ENCODE measurements at places on chromosomes 4 and X.

GRCh38 chr4:173498771-173499170 lies 31.3 kb downstream of the HAND2 start:
- DNase-seq: no peak

- no peak for DNase-seq
Observed at GRCh38 chr4:168674077-168674747, 177.4 kb downstream of the PALLD start.

DNA sequence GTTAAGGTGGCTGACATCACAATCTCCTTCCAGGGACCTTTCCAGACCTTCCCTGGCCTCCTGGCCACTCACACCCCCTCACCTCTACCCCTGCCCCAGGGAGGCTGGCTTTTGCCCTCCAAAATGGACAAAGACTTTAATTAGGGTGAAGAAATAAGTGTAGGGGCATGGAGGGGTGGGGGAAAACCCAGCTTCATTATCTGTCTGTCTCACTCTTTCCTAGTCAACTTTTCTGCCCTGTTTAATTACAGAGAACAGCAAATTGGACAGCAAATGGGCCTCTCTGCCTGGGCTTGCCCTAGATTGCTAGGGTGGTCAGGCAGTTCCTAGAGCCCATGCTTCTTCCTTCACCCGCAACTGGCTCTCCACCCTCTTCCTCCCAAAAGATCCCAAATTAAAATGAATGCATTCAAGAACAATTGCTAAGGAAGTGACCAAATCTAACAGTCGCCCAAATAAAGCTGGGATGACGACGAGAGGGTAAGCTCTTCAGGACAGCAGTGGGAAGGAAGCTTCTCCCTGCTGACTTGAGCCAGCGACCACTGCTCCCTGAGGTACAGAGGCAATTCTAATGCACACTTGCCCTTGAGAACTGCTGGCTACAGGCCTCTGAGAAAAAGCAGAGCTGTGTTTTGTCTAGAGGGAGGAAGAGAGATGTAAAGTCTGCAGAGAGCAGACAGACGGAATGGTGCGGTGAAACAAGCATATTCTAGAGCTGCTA lies 12.4 kb downstream of the RAI2 start:
- no peak for DNase-seq

- no peak for DNase-seq
Observed at GRCh38 chr4:180947425-180947824, 1295.8 kb upstream of the TENM3 start.
